ENCODE measurements at places on chromosomes 3 and 15. TPM values are rescaled to one million over a fixed set of nuclear protein-coding genes. Genes with fewer than 3 reads are reported as not detected.

CLK3 gene
- 69.8 TPM for total RNA-seq

SLC2A2 gene
- 0.13 TPM for total RNA-seq

ARHGAP31 gene
- 7.6 TPM for total RNA-seq

TIPARP gene
- 22.1 TPM for total RNA-seq

KCNAB1 gene
- not detected for total RNA-seq

CPNE9 gene
- total RNA-seq: 0.13 TPM

INSYN1 gene
- 2.6 TPM for total RNA-seq

CCDC191 gene
- 5.6 TPM for total RNA-seq

ADAMTSL3 gene
- total RNA-seq: not detected

LTK gene
- not detected for total RNA-seq

IL12A gene
- not detected for total RNA-seq

RASGRP1 gene
- 0.51 TPM for total RNA-seq

WNT7A gene
- not detected for total RNA-seq

SAMD7 gene
- total RNA-seq: not detected

UBL7 gene
- total RNA-seq: 68.5 TPM

TMEM266 gene
- 0.21 TPM for total RNA-seq

SMCO1 gene
- total RNA-seq: not detected

PARP3 gene
- 16.1 TPM for total RNA-seq

REC114 gene
- total RNA-seq: not detected

ABHD14A gene
- 11.3 TPM for total RNA-seq

COLQ gene
- total RNA-seq: 0.64 TPM

GADL1 gene
- total RNA-seq: not detected

POTEB3 gene
- not detected for total RNA-seq

SEMA4B gene
- total RNA-seq: 600 TPM

HAUS2 gene
- 42.4 TPM for total RNA-seq

GASK1A gene
- total RNA-seq: not detected

CTXND1 gene
- not detected for total RNA-seq

CHRNB4 gene
- total RNA-seq: not detected

GFM1 gene
- 59.3 TPM for total RNA-seq

A4GNT gene
- total RNA-seq: not detected

FBXL2 gene
- 12.3 TPM for total RNA-seq

C3orf85 gene
- total RNA-seq: not detected

All from Panc1 (cell line).